Lower leg skin (tissue), 4 donors: ENCODE measurements at places on chromosomes 11 and 22.

DNA sequence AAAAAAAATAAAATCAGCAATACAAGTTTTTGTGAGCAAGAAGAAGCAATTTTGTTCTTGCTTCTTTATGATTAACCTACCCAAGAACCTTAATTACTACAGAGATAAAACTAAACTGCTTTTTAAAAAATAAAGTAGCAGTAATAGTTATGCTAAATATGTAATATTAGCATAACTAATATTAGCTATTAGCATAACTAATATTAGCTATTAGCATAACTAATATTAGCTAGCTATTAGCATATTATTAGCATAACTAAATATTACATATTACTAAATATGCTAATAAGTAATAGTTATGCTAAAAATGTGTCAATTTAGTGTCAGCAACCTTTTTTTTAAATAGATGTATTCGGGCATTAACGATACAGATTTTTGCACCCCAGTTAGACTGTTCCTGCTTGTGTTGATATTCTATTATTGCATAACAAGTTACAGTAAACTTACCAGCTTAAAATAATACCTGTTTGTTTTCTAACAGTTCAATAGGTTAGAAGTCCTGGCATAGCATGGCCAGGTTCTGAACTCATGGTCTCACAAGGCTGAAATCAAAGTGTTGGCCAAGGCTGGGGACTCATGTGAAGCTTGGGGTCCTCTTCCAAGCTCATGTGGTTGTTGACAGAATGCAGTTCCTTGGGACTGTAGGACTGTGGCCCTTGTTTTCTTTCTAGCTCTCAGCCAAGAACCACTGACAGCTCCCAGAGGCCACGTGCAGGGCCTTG lies 48.4 kb downstream of the PDHX start:
- no peak for DNase-seq

DNA sequence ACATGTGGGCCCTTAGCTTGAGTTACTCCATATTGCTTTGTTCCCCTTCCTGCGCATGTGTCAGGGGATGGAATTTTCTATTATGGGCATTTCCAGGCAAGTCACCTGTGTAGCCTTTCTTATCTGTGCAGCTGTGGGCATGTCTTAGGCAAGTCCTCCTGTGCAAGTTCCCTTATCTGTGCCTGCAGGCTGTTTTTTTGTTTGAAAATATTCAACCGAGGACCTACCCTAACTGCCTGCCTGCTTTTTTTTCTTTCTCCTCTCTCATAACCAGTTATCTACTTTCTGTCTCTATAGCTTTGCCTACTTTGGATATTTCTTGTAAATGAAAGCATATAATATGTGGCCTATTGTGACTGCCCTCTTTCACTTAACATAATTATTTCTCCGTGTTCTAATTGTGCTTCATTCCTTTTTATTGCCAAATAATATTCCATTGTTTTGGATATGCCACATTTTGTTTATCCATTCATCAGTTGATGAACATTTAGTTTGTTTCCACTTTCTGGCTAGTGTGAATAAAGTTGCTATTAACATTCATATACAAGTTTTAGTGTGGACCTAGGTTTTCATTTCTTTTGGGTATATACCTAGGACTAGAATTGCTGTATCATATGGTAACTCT lies 83.6 kb upstream of the CADM1 start:
- DNase-seq = no peak

- DNase-seq = no peak
Observed at GRCh38 chr11:38646382-38646781, 2048.3 kb upstream of the RAG2 start.

DNA sequence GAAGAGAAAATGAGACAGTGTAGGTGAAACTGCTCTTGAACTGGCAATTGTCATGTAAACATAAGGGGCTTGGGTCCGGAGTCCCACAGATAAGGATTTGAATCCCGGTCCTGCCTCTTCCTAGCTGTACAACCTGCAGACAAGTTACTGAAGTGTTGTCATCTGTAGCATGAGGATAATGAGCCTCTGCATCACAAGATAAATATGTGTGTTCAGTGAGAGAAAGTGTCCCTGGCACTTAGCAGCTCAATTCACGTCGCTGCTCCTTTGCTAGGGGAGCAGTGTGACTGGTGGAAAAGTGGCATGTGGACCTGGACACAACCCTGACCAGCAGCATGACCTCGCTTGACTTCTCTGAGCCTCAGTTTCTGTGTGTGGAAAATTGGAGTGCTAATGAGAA lies 73.7 kb upstream of the NECTIN1 start:
- no peak for DNase-seq

DNA sequence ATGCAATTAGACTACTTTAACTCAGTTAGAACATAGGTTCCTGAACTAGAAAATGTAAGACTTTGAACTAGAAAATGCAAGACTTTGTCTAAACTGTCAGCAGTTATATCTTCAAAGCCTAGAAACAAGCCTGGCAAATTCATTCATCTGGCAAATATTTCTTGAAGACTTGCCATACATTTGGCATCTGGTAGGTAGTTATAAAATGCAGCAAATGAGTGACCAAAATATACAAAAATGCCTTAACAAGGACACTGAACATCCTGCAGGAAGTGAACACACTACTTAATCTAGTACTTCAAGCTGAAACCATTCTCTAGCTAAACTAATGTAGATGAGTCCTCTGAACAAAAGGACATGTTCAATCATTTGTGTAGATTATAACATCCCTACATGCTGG lies 84.7 kb upstream of the SCUBE2 start:
- no peak for DNase-seq

DNA sequence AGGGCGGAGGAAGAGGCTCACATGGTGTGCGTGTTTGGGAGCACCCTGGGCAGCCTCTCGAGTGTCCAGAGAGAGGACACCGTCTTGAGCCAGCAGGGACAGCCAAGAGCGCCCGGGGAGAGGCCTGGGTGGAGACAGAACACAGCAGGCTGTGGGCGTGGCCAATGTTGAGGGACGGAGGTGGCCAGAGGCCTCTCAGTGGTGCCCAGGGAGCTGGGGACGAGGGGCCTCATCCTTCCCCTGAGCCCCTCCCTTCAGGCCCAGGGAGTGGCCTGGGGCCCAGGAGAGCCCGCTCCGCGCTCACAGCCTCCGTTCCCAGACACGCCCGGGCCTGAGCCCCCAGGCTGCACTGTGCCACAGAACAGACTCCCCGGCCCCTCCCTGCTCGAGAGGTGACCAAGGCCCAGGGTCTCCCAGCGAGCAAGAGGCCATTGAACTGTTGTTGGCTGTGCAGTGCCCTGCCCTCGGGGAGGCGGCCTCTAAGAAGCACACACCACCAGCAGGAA lies 48.4 kb downstream of the CDKN1C start:
- peak; percentile 92 for DNase-seq

- DNase-seq = no peak
Observed at GRCh38 chr11:16758382-16759024, 20.1 kb downstream of the C11orf58 start.

DNA sequence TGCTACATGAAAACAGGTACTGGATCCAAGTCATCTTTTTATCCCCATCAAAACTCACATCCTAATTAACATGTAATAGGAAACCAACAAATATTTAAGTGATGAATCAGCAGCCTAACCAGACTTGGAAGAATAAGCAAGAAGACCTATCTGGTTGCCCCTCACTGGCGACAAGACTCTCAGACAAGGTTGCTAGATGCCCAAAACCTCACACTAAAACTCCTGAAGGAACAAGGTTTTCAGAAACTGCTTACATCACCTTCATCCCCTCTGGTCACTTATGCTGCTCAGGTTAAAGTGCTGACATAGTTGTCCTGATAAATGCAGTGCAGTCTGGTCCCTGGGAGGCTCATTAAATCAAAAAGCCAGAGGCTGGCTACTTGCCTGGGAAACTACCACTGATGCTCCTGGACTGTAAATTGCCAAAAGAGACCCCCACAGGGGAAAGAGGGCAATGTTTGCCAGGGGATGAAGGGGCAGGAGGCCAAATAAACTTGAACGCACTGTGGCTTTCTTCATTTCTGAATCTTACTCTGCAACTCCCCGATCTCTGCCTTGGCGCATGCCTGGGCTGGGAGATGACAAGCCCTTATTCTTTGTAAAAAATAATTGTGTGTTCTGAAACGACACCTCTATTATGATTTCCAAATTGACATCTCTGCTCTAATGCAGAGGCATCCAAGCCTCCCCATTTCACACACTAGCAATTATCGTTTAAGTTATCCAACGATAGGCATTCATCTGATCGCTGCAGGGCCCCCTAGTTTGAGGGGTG lies 72.7 kb downstream of the AMBRA1 start:
- no peak for DNase-seq

GRCh38 chr11:125224391-125225021 lies 60.0 kb downstream of the PKNOX2 start:
- DNase-seq = no peak

DNA sequence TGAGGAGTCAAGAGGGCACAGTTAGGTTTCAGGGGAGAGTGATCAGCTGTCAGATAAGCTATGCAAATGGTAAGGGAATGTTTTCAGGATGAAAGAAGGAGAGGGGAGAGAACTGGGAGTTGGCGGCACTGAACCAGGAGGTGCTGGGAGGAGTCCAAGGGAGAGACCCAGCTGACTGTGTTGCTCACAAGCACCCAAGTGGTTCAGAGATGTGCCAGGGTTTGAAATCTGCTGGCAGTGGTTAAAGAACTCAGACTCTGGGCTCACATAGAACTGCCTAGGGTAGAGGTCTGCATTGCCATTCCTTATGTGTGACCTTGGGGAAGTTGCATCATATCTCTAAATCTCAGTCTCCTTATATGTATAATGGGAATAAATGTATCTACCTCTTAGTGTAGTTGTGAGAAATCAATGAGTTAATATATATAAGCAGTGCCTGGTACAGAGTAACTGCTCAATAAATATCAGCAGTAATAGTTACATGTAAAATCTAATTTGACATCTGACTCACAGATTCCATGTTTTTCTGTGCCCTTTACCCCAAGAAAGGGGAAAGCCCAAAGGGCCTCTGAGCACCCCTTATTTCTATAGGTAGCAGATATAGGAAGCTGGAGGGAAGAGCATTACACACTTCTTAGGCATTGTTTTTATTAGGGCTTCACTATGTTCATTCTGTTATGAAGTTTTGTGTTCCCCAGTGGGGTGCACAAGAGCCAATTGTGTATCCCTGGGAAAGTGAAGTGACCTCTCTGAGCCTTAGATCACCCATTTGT lies 66.9 kb upstream of the SESN3 start:
- DNase-seq = no peak

- DNase-seq = no peak
Observed at GRCh38 chr11:75105462-75105925, 8.8 kb upstream of the OR2AT4 start.

- no peak for DNase-seq
Observed at GRCh38 chr22:21012446-21013407, 2.2 kb upstream of the P2RX6 start.

DNA sequence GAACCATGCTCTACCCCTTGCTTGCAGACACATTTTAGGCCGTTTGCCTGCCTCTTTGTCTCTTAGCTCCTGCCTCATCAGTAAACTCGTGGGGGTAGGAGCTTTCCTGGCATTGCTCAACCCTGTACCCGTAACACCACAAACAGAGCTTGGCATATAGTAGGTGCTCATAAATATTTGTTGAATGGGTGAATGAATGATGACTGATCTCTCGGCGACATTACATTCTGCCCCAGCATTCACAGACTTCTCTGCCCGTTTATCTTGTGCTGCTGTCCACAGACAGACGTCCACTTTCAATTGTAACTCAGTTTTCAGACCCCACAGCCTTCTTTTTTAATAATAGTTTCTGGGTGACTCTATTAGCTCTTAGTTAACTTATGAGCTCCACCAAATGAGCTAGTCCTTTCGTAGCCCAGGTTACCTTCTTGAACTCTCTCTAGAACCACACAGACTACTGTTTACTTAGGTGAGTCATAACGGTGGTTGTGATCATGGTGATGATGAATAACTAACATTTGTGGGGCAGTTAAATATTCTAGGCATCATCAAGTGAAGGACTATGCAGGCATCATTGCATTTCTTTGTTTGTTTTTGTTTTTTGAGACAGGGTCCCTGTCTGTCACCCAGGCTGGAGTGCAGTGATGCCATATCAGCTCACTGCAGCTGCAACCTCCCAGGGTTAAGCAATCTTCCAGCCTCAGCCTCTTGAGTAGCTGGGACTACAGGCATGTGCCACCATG lies 188.4 kb downstream of the ADAMTS15 start:
- DNase-seq = no peak

DNA sequence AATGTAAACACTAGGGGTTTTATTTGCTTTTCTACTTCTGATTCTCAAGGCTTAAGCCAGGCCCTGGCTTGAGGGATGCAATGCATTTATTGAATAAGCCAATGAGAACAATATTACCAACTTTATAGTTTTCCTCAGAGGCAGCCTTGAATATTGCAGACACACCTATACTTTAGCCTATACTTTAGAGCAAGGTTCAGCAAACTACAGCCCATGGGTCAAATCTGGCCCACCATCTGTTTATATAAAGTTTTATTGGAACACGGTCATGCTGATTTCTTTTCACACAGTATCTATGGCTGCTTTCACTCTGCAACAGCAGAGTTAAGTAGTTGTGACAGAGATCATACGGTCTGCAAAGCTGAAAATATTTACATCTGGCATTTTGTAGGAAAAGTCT lies 50.3 kb upstream of the E2F8 start:
- no peak for DNase-seq

DNA sequence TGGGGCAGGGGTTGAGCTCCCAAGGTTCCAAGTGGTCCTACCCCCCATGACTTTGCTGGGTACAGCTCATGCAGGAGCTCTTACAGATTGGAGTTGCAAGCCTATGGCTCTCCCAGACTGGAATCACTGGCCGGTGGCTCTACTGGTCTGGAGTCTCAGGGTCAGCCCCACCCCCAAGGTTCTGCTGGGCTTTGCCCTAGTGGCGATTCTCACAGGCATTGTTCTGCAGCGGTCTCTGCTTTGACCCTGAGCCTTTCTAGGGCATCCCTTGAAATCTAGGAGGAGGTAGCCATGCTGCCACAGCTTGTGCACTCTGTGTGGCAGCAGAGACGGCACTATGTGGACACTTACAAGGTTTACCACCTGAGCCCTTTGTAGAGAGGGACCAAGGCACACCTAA lies 49.3 kb upstream of the HMGXB4 start:
- DNase-seq = no peak

- no peak for DNase-seq
Observed at GRCh38 chr11:2247496-2247895, 22.9 kb downstream of the ASCL2 start.

DNA sequence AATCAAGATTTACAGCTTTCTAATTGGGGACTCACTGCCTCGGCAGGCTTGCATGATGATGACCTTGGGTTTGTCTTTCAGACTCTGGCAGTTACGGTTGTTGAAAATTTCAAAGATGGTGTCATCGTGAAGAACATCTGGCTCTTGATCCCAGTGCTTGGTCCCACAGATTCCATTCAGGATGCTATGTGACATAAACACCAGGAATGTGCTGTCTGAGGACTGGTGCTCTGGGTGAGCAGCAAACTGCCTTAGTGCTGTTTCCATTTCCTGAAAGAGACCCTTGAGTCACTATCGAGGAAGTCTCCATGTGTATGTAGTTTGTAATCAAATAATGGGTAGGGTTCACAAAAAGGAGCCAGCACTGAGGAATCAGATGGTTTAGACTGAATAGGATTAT lies 7.1 kb downstream of the CASP12 start:
- no peak for DNase-seq
